ENCODE measurements at places on chromosomes 1 and 21.
A peak's percentile ranks its signal among the peaks of the same experiment; 100 is the strongest.

DNA sequence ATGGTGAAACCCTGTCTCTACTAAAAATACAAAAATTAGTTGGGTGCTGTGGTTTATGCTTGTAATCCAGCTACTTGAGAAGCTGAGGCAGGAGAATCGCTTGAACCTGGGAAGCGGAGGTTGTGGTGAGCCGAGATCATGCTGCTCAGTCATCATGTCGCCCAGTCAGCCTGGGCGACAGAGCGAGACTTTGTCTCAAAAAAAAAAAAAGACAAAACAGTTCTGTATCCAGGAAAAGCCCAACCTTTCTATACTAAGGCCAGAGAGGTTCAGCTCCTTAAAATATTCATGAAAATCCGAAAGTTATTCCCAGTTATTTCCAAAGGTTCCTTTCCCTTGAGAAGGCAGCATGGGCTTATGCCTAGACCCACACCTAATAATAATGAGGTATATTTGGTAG, 4.2 kb downstream of the MRPL37 start:
- DNase-seq, result no peak

- no peak for DNase-seq
Measured at GRCh38 chr1:178020968-178021640, 51.2 kb upstream of the SEC16B start.

GRCh38 chr1:229778794-229779193, 152.7 kb downstream of the URB2 start:
- no peak for DNase-seq

- DNase-seq, result no peak
Measured at GRCh38 chr21:30146558-30147282, 19.9 kb downstream of the CLDN17 start.

DNA sequence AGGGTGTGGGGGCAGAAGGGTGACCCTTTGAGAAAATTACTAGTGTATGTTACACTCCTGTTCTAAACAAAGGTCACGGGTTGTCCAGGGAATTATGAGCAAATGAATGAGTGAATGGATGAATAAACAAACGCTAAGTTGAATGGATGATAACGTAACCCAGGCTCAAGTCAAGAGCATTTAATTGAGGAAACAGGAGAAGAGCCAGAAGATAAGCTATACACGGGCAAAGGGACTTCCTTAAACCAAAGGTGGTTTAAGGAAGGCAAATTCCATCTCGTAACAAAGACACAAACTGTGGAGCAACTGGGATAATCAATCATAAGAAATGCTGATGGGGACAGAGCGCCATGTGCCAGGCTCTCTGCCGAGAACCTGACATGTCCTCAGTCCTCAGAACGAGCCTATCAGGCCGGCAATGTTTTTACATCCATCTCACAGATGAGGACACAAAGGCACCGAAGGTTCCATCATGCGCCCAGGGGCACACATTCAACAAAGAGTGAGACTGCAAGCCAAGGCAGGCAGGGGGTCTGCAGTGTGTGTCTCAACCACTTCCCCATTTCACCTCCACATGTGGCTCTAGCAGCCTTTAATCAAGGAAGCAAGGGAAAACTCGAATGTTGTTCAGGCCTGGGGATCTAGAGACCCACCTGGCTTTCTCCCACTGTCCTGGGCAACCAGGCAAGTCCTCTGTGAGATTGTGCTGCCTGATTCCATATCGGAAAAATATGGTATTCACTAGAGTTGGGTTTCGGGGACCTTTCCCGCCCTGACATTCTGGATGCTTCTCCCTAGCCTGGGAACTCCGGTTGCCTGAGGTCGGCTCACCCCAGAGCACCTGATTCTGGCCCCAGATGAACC, 126.8 kb upstream of the EDN2 start:
- DNase-seq, result no peak

DNA sequence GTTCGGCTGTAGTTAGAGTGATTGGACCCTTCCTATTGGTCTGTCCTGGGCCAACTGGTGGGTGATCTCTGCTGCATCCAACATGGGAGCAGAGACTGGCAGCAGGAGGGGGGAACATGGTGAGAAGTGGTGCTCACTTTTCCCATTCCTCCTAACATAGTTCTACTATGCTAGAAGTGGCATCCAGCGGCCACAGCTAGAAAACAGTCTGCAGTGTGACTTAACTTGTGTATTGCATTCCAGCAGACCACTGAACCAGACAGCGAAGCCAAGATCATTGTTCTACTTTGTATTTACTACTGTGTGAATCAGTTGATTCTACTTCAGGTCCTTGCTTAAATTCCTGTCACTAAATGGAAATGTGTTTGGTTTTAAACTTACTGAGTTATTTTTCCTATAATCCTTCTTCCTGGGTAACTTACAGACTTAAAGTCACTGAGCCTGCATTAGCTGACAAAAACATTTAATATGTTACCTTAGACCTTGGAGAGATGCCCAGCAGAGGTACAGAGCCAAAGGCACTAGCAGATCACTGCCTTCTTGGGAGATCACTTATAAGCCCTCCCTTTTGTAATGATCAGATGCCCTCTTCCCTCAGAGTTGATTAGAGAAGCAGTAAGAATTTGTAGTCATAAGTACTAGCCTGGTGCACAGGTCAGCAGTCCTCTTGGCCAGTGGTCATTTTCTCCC, 8.2 kb downstream of the FABP3 start:
- DNase-seq, result no peak

GRCh38 chr1:75841421-75841820, 44.7 kb downstream of the MSH4 start:
- no peak for DNase-seq

DNA sequence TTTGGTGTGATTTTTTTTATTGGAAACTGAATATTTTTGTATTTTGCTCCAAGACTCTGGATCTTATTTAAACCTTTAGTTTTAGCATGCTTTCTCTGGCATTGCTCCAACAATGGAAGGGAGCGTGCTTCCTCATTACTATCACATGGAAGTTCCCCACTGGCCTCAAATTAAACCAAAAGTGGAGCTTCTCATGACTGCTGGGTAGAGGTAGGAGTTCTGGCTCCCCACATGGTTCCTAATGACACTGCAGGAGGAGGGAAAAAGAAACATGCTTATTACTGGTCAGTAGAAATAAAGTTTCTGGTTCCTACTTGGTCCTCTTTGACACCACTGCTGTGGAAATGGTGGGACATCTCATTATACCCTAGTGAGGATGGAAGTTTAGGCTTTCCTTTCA, 310.5 kb downstream of the PTGER3 start:
- no peak for DNase-seq

DNA sequence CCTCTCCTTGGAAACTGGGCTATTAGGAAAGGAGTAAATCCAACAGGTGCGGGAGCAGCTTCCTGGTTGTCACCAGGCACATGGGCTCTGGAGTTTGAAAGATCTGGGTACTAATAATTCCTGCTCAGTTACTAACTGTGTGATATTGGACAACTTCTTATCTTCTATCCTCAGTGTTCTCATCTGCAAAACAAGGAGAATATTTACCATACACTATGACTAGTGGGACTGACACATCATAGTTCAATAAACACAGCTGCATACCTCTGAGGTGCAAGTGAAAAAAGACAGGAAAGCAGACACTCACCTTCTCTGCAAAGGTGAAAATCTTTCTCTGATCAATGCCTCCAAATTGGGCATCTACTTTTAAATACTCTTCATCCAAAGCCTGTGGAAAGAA, 19.7 kb downstream of the YARS1 start:
- no peak for DNase-seq

GRCh38 chr1:2969011-2969844, 52.0 kb upstream of the ACTRT2 start:
- peak; percentile 22 for DNase-seq

DNA sequence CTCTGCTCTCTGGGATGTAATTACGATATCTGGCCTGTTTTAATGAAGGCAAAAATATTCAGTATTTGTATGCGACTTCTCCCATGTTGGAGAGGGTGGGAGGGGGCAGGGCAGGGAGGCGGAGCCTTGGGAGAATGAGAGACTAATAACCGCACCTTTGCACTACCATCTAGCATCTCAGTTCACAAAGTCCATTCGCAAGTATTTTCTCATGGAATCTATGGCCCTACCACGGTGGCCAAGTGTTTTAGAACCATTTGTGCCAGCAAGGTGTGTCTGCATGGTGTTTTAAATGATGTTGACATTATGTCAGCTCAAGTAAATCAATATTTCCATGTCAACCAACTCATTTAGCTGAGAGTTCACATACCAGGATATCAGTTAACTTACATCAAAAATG, 14.3 kb upstream of the BLACAT1 start:
- DNase-seq, result no peak

GRCh38 chr1:232841823-232842565, 36.8 kb downstream of the MAP10 start:
- DNase-seq, result no peak

DNA sequence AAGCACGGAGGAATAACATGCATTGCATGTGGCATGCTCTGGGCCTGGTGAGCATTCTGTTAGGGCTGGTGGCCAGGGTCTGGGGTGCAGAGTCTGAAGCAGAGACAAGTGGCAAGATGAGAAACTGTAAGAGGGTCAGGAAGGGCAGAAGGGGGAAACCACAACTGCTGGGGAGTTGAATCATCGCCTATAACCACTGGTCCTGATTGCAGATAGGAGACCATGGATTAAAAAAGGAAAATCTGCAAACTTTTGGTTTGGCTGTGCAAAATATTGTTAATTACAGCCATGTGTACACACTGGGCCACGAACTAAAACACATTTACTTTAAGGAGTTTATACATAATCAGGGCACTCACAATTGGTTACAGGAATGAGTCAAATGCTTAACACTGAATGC, 76.6 kb downstream of the TGFBR3 start:
- no peak for DNase-seq

GRCh38 chr1:12450090-12450755, 167.8 kb downstream of the DHRS3 start:
- DNase-seq, result peak; percentile 59

DNA sequence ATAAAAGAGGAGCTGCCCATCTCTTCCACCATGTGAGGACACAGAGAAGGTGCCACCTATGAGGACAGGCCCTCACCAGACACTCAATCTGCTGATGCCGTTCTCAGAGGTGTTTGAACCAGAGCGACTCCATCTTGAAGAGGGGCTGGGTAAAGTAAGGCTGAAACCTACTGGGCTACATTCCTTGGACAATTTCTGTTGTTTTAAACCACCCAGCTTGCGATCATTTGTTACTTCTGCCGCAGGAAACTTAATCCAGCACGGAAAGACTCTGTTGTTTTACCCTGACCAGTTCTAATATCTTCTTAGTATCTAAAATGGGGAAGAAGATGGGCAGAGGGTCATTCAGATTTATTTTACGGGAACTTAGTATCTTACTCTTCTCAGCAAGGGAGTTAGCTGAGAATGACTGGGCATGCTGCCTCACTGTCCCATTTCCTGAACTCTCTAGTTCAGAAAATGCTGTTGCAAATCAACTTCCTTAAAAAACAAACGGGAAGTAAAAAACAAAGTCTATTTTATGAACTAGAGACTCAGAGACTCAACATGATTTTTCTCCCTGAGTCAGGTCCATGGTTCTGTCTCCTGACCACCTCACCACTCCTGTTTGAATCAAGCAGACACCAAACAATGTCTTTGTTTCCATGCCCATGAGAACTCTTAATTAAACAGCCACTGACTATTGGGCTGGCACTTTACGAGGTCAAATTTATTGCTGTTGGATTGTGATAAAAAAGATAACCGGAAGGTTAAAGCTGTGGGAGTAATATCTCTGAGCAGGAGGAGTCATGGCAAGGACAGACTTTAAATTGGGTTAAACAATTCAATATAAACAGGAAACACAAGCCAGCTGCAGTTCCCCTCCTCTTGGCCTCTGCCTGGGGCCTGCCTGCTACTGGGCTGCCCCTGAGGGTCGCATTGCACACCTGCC, 23.8 kb upstream of the IFNAR1 start:
- DNase-seq, result no peak

DNA sequence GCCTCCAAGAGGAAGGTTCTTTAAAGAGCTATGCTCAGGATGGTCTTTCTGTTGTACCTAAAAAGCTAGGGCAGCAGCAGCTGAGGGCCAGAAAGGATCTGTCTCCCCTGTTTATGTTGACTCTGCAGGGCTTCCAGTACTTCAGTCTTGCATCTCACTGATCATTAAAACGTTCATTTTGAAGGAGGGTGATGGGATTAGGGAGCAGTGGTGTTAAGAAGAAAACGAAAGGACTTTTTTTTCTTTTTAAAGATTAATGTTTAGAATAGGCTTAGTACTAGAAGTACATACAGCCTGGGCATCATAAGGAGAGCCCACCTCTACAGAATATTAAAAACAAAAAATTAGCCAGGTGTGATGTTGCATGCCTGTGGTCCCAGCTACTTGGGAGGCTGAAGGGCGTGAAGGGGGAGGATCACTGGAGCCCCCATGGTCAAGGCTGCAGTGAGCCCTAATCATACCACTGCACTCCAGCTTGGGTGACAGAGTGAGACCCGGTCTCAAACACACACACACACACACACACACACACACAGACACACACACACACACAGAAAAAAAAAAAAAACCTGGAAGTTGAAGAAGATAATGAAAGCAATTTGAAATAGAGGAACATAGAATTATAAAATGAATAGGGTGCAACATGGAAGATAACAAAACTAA, 2.9 kb downstream of the CR1L start:
- no peak for DNase-seq

DNA sequence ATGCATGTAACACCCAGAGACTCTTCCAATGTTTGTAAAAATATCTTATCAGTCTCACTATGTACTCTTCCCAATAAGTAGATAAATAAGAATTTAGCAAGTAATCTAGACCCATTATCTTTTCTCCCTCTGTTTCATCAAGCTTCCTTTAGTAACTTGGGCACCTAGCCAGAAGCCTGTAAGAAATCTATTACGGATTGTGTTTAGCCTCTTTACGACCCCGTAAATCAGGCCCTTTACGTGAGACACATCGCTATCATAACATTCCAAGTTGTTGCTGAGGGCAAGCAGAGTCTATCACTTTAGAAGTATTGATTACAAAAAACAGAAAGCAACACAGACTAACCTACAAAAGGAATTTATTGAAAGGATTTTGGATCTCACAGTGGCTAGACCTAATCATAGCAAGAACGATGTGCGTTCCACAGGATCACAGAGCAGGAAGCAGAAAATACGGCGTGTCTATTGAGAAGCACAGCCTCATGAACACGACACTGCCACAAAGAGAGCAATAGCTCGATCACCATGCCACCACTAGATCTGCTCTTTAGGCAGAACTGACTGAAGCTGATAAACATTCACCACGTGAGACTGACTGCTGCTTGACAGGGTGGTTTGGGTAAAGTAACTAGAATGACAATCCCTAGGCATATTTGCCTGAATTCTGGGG, 922.1 kb downstream of the AMY1C start:
- DNase-seq, result no peak

GRCh38 chr1:149843431-149844041, 55.8 kb upstream of the BOLA1 start:
- DNase-seq, result no peak

Measured in Right ventricle myocardium superior (tissue), 1 donor.